ENCODE measurements at places on chromosomes 1 and 21. TPM values are rescaled to one million over a fixed set of nuclear protein-coding genes. Genes with fewer than 3 reads are reported as not detected.

- no peak overlapping the region for H3K4me3 ChIP-seq
- H3K27me3 ChIP-seq = no peaks in the 10 kb centered on the region
- H3K36me3 ChIP-seq = no peaks in the 10 kb centered on the region
- H3K27ac ChIP-seq = no peak overlapping the region
- H3K4me1 ChIP-seq = no peaks in the 10 kb centered on the region
Measured at GRCh38 chr21:25126564-25126963, 480.7 kb downstream of the MRPL39 start.

Gene PCSK9
- total RNA-seq = not detected

DNA sequence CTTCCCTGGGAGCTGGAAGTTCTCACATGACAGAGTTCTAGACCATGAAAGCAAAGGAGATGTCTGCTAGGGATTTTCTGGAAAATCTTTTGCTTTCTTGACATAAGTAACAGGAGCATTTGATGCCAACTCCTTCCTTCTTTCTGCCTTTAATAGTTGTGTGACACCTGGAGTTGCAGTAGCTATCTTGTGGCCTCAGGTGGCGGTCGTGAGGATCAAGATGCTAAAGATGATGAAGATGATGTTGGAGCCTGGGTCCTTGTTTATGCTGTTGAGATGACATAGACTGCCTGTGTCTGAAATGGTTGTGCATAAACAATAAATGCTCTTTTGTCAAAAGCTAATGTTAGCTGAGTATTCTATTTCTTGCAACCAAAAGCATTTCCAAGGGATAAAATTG lies 32.7 kb upstream of the KIRREL1 start:
- no peak overlapping the region for H3K27ac ChIP-seq
- no peaks in the 10 kb centered on the region for H3K4me1 ChIP-seq
- DNase-seq = no peak
- H3K27me3 ChIP-seq = no peaks in the 10 kb centered on the region
- no peak overlapping the region for H3K4me3 ChIP-seq
- H3K36me3 ChIP-seq = no peaks in the 10 kb centered on the region

- no peaks in the 10 kb centered on the region for H3K27me3 ChIP-seq
- peaks cover 2% of the 10 kb centered on the region for H3K36me3 ChIP-seq
- no peak overlapping the region for H3K4me3 ChIP-seq
- peaks cover 3% of the 10 kb centered on the region for H3K4me1 ChIP-seq
- H3K27ac ChIP-seq = no peak overlapping the region
Measured at GRCh38 chr1:68121536-68121935, 71.1 kb upstream of the DIRAS3 start.

GRCh38 chr1:106722466-106722865 lies 334.0 kb upstream of the PRMT6 start:
- no peaks in the 10 kb centered on the region for H3K36me3 ChIP-seq
- no peaks in the 10 kb centered on the region for H3K4me1 ChIP-seq
- no peaks in the 10 kb centered on the region for H3K27me3 ChIP-seq
- no peak for DNase-seq
